NK-92 treated with Interleukin-12 subunit alpha and Interleukin-12 subunit beta, amount 100 ng/mL, for 24 hours (cell line): ENCODE measurements at places on chromosomes 12 and 14.

- DNase-seq, result no peak
Measured at GRCh38 chr12:32860192-32860591, 36.4 kb downstream of the PKP2 start.

DNA sequence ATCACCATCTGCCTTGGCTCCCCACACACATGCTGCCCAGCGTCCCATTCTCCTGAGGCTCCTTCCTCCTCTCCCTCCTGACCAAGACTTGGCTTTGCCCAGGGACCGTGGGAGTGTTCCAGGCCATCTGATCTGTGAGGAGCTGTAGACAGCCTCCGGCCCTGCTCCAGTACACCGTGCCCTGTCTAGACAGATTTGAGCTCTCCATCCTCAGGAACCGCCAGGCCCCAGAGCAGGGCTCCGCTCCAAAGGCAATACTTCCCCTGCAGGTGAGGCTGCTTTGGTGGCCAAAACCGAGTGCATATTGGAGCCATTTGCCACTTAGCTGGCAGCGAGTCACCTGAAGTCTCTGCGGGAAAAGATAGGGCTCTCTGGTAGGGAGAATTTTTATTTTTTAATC lies 147.4 kb downstream of the ANO2 start:
- no peak for DNase-seq

DNA sequence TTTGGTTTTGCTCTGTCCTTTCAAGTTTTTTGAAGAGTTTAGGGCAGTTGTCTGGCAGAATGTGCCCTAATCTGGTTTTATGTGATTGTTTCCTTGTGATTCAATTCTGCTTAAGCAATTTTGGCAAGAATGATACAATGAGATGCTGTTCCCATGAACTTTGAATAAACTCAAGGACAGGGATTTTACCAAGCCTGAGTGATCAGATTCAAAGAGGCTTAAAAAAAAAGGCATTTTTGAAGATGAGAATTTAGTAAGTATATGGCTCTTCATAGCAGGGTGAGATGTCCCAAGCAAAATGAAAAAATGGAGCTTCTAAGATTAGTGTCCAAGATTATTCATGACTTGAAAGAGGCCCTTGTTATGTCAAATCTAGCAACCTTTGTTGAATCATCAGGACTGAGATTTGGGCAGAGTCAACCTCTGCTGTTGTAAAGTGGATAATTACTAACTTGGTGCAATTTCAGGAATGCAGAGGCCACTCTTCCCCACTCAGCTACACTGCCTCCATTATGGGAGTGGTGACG lies 180.6 kb upstream of the NUDT4 start:
- no peak for DNase-seq

- no peak for DNase-seq
Measured at GRCh38 chr12:72028966-72029365, 90.3 kb downstream of the TPH2 start.

DNA sequence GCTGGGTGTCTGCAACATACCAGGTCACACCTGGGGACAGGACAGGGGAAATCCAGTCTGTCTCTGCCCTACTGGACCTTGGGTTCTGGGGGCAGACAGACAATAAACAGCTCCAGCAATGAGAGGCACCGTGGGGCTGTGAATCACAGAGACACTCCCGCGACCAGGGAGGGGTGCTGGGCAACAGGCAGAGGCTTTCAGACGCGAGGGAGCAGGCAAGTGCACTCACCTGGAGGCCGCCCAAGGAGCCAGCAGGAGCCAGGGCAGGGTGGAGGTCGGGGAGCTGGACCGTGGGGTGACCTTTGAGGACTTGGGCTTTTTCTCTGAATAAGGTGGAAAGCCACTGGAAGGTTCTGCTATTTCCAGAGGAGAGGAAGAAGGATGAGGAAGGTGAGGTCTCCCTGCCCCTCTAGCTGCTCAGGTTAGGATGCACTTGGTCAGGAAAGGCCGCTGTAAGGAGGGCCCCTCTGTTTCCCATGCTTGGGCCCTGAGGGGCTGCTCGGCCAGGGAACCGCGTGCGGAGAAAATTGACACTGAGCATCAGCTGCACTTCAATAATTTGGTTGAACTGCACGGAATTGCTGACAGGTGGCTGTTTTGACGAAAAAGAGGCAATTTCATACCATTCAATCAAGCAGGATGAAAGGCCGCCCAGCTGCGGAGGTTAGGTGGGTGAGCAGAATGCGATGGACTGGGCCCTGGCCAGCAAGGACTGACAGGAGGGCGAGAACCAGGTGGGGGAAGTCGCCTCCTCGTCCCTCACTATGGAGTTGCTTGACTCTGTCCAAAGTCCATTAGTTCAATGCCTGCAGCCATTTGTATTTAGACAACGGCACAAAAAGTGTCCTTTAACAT lies 42.2 kb downstream of the JAG2 start:
- DNase-seq, result no peak

- no peak for DNase-seq
Measured at GRCh38 chr12:26689281-26689841, 143.6 kb downstream of the ITPR2 start.

- DNase-seq, result no peak
Measured at GRCh38 chr12:19462406-19462805, 23.1 kb downstream of the AEBP2 start.

GRCh38 chr14:53934778-53935414 lies 21.7 kb downstream of the BMP4 start:
- no peak for DNase-seq

GRCh38 chr14:66403183-66403582 lies 83.0 kb upstream of the CCDC196 start:
- DNase-seq, result no peak

- DNase-seq, result no peak
Measured at GRCh38 chr14:20556500-20557211, 4.2 kb downstream of the RNASE9 start.

DNA sequence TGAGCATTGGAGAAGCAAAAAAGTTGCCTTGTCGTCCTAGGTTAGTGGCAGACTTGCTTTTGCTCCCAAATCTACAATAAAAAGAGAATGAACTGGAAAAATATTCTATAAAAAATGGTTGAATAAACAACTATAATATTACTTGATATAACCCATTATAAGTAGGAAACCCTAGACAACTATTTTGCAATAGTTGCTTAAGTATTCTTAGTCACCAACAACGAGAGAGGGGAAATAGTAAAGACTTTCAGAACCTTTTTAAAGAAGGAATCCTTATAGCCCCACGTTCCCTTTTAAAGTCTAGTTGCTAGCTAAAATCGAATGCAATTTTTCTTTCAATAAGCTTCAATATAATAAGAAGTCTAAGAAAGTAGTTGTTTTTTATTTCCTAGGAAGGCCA lies 17.5 kb downstream of the AQP6 start:
- no peak for DNase-seq

DNA sequence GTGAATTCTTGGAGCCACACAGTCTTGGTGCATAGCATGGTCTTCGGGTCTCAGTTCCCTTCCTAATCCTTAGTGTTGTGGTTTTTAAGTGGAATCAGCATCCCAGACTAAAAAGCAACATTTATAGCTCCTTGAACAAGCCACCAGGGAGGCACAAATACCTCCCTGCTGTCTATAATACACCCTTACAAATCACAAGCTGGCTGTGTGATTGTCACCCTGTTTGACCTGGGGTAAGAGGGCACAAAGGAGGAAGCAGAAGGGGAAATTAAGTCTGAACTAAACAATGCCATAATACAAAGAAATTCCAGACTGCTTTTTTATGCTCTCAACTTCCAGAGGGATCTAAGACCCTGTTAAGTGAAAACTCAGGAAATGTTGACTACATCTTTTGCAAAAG lies 7.7 kb upstream of the MMP19 start:
- DNase-seq, result no peak

GRCh38 chr12:55554296-55554695 lies 4.9 kb downstream of the OR6C4 start:
- DNase-seq, result no peak

DNA sequence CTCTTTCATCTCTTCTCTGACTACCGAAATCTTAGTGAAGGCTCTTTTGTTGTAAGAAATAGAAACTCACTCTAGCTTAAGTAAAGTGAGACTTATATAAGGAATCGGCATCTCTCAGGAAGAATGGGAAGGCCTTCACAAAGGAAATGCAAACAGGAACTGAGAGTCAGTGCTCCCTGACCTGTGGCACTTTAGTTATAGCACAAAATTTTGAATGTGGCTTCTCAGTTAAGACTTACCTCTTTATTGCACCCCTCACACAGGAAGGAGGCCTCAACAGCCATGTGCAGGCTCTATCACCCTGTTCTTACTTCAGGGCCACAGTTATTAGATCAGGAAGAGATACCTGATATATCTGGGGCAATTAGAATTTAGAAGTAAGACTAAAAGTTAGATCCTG lies 224.7 kb upstream of the EGLN3 start:
- DNase-seq, result no peak

GRCh38 chr12:59055204-59055860 lies 135.0 kb upstream of the LRIG3 start:
- DNase-seq, result no peak

- DNase-seq, result no peak
Measured at GRCh38 chr12:124542021-124542949, 25.1 kb downstream of the NCOR2 start.

DNA sequence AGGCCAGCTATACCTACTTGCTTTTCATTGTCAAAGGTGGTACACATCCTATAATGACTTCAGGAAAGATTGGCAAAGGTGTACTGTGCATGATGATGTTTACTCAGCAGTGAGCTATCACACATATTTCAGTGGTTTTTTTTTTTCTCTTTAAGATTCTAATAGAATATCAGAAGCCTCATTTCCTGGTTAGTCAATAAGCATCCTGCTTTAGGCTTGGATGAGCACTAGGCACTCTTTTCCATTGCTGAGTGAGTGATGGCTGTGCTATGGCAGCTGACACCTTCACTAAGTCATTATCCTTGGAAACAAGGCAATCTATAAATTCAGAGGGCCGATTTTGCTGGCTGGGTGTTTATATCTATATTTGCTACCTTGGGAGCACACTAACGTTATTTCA lies 161.1 kb upstream of the RASSF8 start:
- DNase-seq, result no peak

- no peak for DNase-seq
Measured at GRCh38 chr14:92959761-92960680, 37.1 kb downstream of the CHGA start.
